ENCODE measurements at places on chromosomes 12 and 14.

DNA sequence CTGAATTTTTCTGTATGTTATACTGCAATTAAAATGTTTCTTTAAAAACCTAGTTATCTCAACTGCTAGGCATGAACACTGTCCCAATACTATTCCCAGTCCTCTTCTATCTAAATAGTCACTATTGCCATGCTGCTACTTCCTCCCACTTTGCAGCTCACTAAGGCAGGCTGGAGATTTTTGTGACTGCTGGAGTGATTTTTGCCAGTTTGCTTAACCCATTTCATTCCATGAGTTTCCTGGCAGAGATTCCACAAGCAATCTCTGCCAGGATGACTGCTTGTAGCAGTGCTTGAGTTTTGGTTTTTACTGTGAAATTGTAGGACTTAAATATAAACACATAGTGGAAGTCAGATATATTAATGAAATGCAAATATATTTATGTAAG lies 80.8 kb downstream of the BHLHE41 start:
- no peak for DNase-seq

- DNase-seq, result no peak
Observed at GRCh38 chr14:94771906-94772490, 2.1 kb upstream of the GSC start.

DNA sequence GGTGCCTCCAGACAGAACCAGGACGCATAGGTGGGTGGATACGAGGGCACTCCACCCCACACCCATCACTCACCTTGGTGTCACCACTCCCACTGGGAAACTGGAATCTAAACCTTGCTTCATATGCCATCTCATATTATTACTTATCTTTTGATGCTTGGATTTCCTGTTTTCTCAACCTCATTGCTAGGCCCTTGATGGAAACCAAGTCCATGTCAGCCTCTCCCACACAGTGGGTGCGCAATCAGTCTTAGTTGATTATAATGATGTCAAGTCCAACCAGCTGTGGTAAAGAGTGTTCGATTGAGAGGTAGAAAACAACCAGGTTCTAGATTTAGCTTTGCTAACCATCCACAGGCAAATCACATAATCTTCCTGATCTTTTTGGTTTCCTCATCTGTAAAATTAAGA lies 584 bp upstream of the DDHD1 start:
- DNase-seq, result no peak

DNA sequence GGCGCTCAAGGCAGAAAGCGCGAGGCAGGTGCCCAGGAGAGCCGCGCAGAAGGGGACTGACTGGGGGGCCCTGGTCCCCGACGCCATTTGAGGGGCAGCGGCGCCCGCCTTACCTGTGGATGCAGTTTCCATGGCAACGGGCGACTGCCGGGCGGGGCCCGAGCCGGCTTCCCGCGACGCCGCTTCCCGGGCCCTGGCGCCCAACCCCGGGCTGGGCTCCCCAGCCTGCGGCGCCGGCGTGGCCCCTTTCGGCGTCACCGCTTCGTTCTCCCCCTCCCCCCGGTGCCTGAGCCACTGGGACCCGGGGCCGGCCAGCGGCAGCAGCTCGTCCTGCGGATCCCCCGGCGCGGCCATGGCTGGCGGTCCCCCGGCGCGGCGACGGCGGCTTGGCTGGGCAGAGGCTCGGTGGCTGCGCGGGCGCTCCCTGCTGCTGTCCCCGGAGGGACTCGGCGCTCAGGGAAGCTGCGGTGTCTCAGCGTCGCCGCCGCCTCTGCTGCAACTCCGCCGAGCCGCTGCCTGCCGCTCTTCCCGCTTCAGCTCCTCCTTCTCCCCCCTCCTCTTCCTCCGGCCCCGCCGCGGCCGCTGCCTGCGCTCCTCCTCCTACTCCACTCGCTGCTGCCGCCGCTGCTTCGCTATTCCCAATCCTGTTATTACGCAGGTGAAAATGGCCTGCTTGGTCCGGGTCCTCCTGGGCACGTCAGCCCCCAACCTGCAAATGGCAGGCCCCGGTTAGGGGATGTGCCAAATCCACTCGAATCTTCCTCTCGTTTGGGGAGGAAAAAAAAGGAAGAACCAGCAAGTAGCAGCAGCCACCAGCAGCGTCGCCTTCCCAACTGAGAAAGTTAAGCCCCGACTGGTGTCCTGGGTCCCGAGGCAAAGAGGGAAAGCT lies at the start of gene RTN1:
RTN1 (minus strand) TSS at position 500 of the 889 bp plus-strand sequence; CDS start at position 354, 146 bp downstream.
- peak; percentile 3 for DNase-seq

DNA sequence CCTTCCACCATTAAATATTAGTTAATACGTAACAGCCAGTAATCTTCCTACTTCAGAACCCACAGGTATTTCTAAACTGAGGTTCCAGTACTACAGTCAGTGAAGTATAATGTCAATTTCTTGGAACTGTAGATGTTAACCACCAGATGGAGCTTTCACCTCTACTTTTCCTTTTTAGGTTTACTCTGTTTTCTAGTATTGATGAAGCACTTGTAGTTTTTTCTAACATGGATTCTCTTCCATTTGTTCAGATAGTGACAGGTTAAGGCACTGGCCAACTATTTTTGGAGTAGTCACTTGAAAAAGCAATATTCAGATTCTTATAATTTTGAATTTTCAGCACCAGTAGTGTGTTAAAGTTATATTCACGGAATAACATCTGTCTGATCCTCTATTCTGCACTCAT lies 4.6 kb upstream of the SEC23A start:
- DNase-seq, result no peak

DNA sequence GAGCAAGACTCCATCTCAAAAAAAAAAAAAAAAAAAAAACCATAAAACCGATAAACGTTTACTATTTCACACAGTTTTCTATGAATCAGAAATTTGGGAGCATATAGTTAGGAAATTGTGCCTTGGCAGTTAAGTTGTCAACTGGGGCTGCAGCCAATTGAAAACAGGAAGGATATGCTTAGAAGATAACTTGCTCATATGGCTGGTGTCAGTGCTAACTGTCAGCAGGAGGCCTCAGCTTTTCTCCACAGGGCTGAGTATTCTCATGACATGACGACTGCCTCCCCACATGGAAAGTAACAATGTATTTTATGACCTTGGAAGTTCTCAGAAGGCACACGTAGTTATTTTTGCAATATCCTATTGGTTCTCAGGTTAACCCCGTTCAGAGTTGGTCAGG lies 29.6 kb upstream of the OR5AU1 start:
- DNase-seq, result no peak

GRCh38 chr14:84127495-84127894 lies 1402.4 kb upstream of the FLRT2 start:
- no peak for DNase-seq

GRCh38 chr12:88944397-88944796 lies 364.1 kb upstream of the KITLG start:
- no peak for DNase-seq

GRCh38 chr12:49827401-49828099 lies 663 bp downstream of the NCKAP5L start:
- no peak for DNase-seq

DNA sequence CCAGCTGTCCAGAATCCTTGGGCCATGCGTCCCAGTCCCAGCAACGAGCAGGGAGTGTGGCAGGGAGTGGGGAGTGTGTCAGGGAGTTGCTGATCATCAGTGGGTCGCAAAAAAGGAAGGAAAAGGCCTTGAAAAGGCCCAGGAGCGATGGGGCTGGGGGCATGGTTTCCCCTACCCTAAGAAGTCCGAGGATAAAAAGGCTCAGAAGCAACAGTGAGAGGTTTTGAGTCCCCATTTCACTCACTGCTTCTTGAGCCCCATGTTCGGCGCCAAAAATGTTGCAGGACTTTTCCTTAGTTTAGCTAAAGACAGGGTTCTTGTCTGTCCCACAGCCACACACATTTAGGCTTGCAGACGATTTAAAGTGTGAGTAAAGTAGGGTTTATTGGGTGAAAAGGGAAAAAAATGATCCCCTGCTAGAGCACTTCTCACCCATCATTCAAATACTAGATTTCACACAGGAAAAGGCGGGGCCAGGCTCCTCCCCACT lies 189.5 kb downstream of the KCNC2 start:
- DNase-seq, result no peak

DNA sequence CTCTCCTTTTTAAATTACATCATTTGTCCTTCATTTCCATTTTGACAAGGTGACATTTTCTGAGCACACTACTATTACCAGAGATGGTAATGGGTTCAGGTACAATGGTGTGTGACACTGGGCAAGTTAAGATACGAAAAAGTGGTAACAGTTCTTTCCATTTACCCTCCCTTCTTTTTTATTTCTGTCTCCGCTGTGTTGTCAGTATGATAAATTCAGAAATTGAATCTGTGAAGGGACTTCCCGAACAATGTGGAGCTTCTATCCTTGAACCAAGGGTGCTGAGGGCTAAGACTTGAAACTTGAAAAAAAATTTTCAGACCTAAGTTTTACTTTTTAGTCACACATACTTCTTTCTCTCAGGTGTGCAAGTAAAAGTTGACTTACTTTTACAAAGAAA lies 103.7 kb downstream of the ERC1 start:
- no peak for DNase-seq

DNA sequence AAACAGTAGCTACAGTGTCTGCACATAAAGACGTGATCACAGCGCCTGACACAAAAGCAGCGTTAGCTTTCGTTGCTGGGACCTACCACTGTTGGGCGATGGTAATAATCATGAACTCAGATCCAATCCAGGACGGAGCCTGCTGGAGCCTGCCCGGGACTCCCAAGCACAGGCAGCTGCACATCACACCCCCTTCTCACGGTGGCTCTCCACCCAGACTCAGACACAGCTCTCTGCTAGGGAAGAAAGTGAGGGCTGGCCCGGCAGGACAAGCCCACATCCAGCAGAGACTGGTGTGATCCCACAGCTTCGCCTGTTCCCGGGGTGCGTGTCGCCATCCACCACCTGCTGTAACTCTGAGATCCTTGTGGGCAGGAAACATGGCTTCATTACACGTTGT lies 49.9 kb upstream of the FOXN3 start:
- DNase-seq, result no peak

GRCh38 chr14:73744175-73744867 lies 30.1 kb upstream of the PNMA1 start:
- DNase-seq, result no peak

DNA sequence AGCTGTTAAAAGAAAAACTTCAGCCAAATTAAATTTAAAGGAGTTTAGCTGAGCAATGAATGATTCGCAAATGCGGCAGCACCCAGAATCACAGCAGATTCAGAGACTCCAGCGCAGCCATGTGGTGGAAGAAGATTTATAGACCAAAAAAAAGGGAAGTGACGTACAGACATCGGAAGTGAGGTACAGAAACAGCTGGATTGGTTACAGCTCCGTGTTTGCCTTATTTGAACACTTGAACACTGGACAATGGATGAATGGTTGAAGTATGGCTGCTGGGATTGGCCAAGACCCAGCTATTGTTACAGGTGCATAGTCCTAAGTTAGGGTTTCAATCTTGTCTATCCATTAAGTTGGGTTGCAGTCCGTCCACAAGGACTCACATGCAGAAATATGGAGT lies 42.6 kb downstream of the GALNT8 start:
- no peak for DNase-seq

- no peak for DNase-seq
Observed at GRCh38 chr14:63938198-63939005, 85.6 kb downstream of the SYNE2 start.

- DNase-seq, result no peak
Observed at GRCh38 chr12:98096436-98096835, 419.0 kb upstream of the TMPO start.

DNA sequence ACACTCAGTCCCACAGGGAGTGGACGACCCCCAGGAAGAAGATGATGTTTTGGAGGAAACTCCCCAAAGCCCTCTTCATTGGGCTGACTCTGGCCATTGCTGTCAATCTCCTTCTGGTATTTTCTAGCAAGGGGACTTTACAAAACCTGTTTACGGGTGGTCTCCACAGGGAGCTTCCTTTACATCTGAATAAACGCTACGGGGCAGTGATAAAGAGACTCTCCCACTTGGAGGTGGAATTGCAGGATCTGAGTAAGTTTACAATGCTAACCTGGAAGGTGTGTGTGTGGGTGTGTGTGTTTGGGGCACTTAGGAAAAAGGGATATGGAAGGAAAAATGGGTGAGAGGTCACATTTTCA lies 416 bp downstream of the GALNT8 start:
- no peak for DNase-seq

DNA sequence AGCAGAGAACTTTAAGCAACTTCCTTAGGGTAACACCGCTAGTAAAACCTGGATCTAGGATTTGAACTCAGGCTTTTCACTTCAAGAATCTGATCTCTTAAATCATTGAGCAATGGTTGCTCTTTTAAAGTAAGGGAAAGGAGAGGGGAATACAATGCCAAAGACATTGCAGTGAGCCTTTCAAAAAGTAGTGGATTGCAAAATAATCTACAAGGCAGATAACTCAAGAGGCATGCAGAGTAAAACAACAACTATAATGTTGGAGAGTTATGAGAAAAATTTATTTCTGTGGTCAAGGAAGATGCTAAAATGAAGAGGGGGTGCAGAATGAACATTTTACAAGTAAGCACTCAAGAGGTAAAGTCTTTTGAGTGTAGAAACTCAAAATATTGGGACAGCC lies 432.6 kb downstream of the C12orf50 start:
- DNase-seq, result peak; percentile 1

GRCh38 chr12:21992823-21993222 lies 51.6 kb upstream of the ABCC9 start:
- DNase-seq, result no peak

GRCh38 chr12:110403976-110404682 lies 621 bp upstream of the ANAPC7 start:
- DNase-seq, result peak; percentile 34

DNA sequence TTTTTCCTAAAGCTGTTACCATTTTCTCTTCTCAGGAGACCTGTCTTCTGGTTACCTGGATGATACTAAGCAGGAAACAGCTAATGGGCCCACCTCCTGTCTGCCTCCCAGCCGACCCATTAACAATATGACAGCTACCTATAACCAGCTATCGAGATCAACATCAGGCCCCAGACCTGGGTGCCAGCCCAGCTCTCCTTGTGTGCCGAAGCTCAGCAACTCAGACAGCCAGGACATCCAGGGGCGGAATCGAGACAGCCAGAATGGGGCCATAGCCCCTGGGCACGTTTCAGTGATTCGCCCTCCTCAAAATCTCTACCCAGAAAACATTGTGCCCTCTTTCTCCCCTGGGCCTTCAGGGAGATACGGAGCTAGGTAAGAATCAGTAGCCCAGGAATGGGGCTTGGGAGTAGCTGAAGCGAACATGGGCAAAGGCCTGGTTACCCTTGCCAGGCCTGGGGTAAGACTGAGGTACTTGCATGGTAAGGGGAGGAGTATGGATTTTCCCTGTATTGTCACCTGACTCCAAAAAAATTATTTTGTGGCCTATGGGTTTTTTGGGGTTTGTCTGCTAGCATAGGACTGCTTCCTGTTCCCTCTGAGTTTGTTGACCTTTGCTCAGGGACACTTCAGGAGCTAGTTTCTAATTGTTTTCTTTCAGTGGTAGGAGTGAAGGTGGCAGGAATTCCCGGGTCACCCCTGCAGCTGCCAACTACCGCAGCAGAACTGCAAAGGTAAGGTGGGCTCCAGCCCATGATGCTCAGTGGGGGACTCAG lies 26.6 kb downstream of the TRAFD1 start:
- DNase-seq, result no peak

DNA sequence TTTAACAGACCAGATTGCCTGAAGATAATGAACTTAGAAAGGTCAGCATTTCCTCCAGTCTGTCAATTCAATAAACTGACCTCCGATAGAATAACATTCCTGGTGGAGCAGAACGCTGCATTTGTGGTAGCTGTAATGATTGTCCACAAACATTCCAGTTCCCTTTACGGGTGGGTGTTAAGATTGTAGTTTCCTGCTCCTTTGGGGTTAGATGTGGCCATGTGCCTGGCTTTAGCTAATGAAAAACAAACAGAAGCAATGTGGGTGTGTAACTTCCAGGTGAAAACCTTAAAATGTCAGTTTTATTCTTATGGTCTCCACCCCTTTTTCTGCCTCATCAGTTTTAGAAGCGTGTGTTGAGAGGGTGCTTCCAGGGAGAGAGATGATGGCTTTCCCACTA lies 217.3 kb upstream of the CRY1 start:
- no peak for DNase-seq

- DNase-seq, result no peak
Observed at GRCh38 chr12:95116341-95116740, 42.9 kb upstream of the NR2C1 start.
